ENCODE measurements at places on chromosomes 6 and 20. TPM values are rescaled to one million over a fixed set of nuclear protein-coding genes. Genes with fewer than 3 reads are reported as not detected.

CST5 gene
- total RNA-seq: 3.7 TPM

GRCh38 chr6:37200085-37200484 lies 30.1 kb downstream of the PIM1 start:
- no peaks in the 10 kb centered on the region for H3K36me3 ChIP-seq
- H3K4me3 ChIP-seq: no peak overlapping the region
- no peak overlapping the region for H3K27ac ChIP-seq
- no peaks in the 10 kb centered on the region for H3K4me1 ChIP-seq

RRAGD gene
- 31.4 TPM for total RNA-seq

FAM209B gene
- 0.52 TPM for total RNA-seq

ADGRG6 gene
- total RNA-seq: 7.6 TPM

FAM184A gene
- 8.0 TPM for total RNA-seq

- no peaks in the 10 kb centered on the region for H3K27me3 ChIP-seq
- no peaks in the 10 kb centered on the region for H3K4me1 ChIP-seq
- H3K36me3 ChIP-seq: no peaks in the 10 kb centered on the region
- no peak for DNase-seq
- no peak overlapping the region for H3K4me3 ChIP-seq
- H3K27ac ChIP-seq: no peak overlapping the region
These were observed 19.5 kb downstream of the RIMS4 start for GRCh38 chr20:44790638-44791393.

HLA-DPB1 gene
- total RNA-seq: 95.8 TPM
